Activated CD8-positive, alpha-beta memory T cell treated with anti-CD3 and anti-CD28 coated beads, Interleukin-2, amount 50 U/mL, for 48 hours (primary cell): ENCODE measurements at places on chromosomes 3 and 15.

DNA sequence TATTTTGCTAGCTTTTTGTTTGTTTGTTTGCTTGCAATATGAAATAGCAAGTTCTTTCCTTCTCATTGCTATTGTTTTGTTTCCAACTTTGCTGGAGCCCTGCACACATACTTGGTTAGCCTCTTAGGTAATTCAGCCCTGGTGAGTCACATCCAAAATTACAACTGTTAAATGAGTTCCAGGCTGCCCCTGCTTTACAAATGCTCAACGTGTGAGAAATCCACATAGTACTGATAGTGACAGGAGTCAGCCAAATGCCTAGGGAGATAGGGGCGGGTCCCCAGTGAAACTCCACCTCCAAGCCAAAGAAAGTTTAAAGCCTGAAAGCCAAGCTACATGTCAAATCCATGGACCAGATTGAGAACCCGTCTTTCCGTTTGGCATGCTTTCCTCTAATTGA lies 81.3 kb upstream of the RNF7 start:
- DNase-seq: no peak

- no peak for DNase-seq
Observed at GRCh38 chr3:34248352-34248751, 449.9 kb downstream of the PDCD6IP start.

GRCh38 chr3:99712291-99712954 lies 74.0 kb downstream of the COL8A1 start:
- no peak for DNase-seq

GRCh38 chr3:217099-217813 lies 20.7 kb downstream of the CHL1 start:
- no peak for DNase-seq

- DNase-seq: no peak
Observed at GRCh38 chr15:28023422-28023821, 75.7 kb downstream of the OCA2 start.

- DNase-seq: no peak
Observed at GRCh38 chr3:103705641-103706040, 1270.8 kb downstream of the ZPLD1 start.

GRCh38 chr15:78763796-78764241 lies 47.4 kb downstream of the ADAMTS7 start:
- peak; percentile 47 for DNase-seq

DNA sequence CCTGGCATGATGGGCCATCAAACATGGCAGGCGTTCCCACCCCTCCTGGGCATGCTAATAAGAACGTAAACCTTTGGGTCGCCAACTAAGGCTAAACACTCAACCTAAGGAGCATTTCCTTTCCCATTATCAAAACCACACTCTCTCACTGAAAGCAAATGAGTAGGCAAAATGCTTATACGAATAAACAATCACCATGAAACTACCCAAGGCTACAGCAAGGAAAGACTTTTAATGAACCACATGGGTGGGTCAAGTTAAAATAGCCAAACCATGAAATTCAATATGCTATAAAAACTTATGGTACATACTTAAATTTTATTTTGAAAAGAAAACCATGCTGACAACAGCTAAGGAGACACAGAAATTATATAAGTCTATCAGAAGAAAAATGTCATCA lies 180.6 kb downstream of the OSBPL10 start:
- DNase-seq: no peak

- DNase-seq: no peak
Observed at GRCh38 chr3:60669636-60670035, 581.6 kb downstream of the FHIT start.

DNA sequence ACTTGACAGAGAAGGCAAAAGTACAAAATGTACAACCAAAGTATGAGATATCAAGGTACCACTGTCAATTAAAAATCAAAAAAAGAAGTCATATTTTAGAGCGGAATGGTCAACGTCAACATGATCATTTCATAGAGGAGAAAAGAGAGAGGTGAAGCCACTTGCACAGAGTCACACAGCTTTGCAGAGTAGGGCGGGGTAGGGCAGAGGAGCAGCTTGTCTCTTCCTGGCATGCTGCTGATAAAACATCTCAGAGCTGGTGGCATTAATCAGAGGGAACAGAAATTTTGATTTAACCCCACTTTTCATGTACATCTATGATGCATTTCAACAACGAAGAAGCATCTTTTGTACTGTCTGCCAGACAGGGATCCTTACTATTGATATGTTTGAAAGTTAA lies 5.2 kb upstream of the IGF1R start:
- no peak for DNase-seq

GRCh38 chr15:63514531-63514943 lies 10.1 kb downstream of the USP3 start:
- DNase-seq: no peak

- no peak for DNase-seq
Observed at GRCh38 chr3:14436954-14437281, 34.5 kb downstream of the SLC6A6 start.

- DNase-seq: no peak
Observed at GRCh38 chr15:40063563-40064011, 24.6 kb upstream of the SRP14 start.

DNA sequence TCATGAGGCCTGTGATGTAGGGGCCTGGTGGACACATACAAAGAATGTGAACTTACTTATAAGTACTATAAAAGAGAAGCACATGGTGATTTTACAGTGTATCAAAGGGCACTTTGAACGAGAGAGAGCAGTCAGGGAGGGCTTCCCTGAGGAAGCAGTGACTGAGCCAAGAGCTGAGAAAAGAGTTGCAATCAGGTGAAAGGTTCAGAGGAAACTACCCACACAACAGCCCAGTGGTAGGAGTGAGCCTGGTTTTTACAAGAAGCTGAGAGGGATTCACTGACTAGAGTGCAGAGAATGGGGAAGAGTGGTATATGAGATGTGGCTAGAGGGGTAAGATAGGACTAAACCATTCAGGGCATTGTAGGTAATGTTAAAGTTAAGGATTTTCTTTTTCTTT lies 57.1 kb downstream of the CALML4 start:
- no peak for DNase-seq

GRCh38 chr3:37680401-37680800 lies 181.3 kb upstream of the CTDSPL start:
- DNase-seq: no peak

DNA sequence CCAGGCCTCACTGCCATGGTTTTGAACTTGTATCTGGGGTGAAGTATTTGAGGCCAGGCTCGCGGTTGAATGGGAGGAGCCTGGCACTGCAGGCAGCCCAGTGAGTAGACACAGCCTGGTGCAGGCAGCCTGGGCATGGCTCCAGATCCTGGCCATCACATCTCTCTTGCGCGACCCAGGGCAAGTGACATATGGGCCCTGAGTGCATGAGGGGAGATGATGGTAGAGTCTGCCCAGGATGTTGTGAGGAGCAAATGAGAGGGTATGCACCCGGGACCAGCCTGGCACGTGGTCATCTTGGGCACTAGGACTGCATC lies 103.5 kb downstream of the TBC1D2B start:
- no peak for DNase-seq

- DNase-seq: no peak
Observed at GRCh38 chr3:189883113-189883753, 237.5 kb downstream of the P3H2 start.

DNA sequence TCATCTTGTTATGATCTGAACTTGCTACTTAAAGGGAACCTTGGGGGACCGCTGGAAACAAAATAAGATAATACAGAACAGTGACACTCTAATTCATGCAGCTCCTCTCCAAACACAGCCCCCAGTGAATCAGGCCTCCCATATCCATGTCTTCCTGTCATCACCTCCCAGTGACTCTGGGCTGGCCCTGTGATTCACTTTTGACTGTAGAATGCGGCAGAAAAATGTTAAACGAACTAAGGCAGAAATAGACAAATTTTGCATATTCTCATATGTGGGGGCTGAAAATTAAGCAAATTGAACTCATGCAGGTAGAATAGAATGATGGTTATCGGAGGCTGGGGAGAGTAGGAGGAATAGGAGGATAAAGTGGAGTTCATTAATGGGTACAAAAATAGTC lies 20.2 kb upstream of the GADL1 start:
- DNase-seq: no peak

GRCh38 chr3:54870423-54870822 lies 57.4 kb downstream of the LRTM1 start:
- no peak for DNase-seq

GRCh38 chr3:179962629-179963387 lies 73.9 kb downstream of the PEX5L start:
- no peak for DNase-seq
